ENCODE measurements at places on chromosomes 3 and 15. TPM values are rescaled to one million over a fixed set of nuclear protein-coding genes. Genes with fewer than 3 reads are reported as not detected.

- no peak overlapping the region for H3K27ac ChIP-seq
- DNase-seq = no peak
- H3K4me1 ChIP-seq = peaks cover 20% of the 10 kb centered on the region
- no peak overlapping the region for H3K4me3 ChIP-seq
- H3K27me3 ChIP-seq = no peaks in the 10 kb centered on the region
- peaks cover 16% of the 10 kb centered on the region for H3K36me3 ChIP-seq
Observed at GRCh38 chr15:81006124-81006523, 5.4 kb downstream of the TLNRD1 start.

DNA sequence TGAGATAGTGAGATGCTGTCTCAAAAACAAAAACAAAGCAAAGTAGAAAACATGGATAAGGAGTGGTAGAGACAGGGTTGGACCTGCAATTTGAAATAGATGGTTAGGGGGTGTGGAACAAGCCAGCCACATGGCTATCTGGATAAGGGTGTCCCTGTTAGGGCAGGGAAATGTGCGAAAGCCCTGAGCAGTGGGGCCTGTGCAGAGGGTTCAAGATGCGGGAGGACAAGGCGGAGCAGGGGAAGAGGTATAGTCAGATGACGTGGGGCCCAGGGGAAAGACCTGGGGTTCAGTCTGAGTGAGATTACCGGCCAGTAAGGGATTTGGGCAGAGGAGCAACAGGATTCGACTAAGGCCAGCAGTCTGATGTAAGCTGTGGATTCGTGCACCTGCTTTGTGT, 18.4 kb upstream of the NR2E3 start:
- H3K27ac ChIP-seq = no peak overlapping the region
- H3K4me3 ChIP-seq = no peak overlapping the region
- H3K36me3 ChIP-seq = no peaks in the 10 kb centered on the region
- no peak for DNase-seq
- H3K27me3 ChIP-seq = no peaks in the 10 kb centered on the region

GRCh38 chr3:115350606-115351005, 203.5 kb upstream of the ZBTB20 start:
- no peaks in the 10 kb centered on the region for H3K36me3 ChIP-seq
- H3K4me3 ChIP-seq = no peak overlapping the region
- no peak for DNase-seq

DNA sequence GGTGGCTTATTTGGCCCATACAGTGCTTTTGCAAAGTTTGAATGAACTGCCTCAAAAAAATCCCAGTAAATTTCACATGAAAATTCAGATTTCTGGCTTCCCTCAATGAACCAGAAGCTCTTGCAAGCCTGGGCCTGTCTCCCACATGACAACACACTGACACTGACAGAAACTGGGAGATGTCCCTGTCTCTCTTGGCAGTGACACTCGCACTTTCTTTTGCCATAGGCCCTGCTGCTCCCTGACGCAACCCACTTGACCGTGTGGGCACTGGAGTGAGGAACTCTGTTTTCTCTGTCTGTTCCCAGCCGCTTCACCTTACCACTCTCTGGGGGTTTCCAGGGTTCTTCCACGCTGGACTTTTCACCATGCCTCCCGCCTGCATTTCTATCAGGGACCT, 524.5 kb downstream of the SHQ1 start:
- peaks cover 6% of the 10 kb centered on the region for H3K4me1 ChIP-seq
- no peak overlapping the region for H3K27ac ChIP-seq
- H3K36me3 ChIP-seq = no peaks in the 10 kb centered on the region
- no peak for DNase-seq
- H3K27me3 ChIP-seq = no peaks in the 10 kb centered on the region
- no peak overlapping the region for H3K4me3 ChIP-seq

DNA sequence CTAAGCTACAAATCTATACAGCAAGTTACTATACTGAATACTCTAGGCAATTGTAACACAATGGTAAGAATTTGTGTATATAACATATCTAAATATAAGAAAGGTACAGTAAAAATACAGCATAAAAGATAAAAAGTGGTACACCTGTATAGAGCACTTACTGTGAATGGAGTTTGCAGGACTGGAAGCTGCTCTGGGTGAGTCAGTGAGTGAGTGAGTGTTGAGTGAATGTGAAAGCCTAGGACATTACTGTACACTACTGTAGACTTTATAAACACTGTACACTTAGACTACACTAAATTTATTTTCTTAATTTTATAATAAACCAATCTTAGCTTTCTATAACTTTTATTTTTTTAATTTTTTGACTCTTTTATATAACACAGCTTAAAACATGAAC, 123.1 kb downstream of the ZMAT3 start:
- no peak for DNase-seq
- H3K4me3 ChIP-seq = no peak overlapping the region
- H3K27ac ChIP-seq = no peak overlapping the region
- H3K27me3 ChIP-seq = no peaks in the 10 kb centered on the region
- H3K4me1 ChIP-seq = no peaks in the 10 kb centered on the region

- H3K4me3 ChIP-seq = no peak overlapping the region
- DNase-seq = no peak
- no peaks in the 10 kb centered on the region for H3K27me3 ChIP-seq
- H3K27ac ChIP-seq = no peak overlapping the region
Observed at GRCh38 chr15:75821786-75822345, 21.4 kb upstream of the UBE2Q2 start.

DNA sequence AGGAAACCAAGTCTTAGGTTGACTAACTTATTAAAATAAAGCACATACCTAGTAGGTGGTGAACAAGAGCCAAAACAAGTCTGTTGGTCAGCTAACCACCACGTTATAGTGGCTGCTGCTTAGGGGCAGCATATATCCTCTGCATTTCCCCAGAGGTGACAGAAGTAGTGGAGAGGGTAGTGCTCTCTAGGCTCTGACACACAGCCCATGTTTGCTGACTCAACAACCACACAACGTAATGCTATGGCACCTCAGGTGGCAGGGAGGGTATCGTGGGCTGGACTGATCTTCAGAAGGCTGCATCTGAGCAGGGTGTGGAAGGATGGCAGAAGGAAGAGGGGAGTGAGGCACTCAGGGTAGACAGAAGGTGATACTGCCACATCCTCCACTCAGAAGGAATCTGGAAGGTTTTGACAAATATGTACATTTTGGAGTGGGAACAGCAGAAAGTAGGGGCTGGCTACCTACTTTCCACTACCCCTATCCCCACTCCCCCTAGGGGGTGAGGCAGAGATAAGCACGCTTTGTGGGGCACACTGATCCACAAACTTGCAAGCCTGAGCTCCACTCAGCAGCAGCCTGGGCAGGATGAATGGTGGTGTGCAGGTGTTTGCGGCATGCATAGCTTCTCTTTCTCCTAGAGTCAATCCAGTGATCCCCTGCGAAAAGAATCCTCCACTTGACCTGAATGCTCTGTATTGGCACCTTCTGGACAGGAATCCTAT, 178.1 kb downstream of the RORA start:
- H3K4me1 ChIP-seq = peaks cover 8% of the 10 kb centered on the region
- H3K36me3 ChIP-seq = no peaks in the 10 kb centered on the region

GRCh38 chr3:14423963-14424362, 21.6 kb downstream of the SLC6A6 start:
- peaks cover 99% of the 10 kb centered on the region for H3K4me1 ChIP-seq
- no peak for DNase-seq
- no peaks in the 10 kb centered on the region for H3K27me3 ChIP-seq
- peaks cover under 1% of the 10 kb centered on the region for H3K36me3 ChIP-seq
- H3K27ac ChIP-seq = no peak overlapping the region
- H3K4me3 ChIP-seq = no peak overlapping the region

- no peak overlapping the region for H3K4me3 ChIP-seq
- no peaks in the 10 kb centered on the region for H3K4me1 ChIP-seq
- H3K27me3 ChIP-seq = no peaks in the 10 kb centered on the region
- H3K27ac ChIP-seq = no peak overlapping the region
Observed at GRCh38 chr15:65824941-65825544, 33.0 kb upstream of the DENND4A start.

- peaks cover 21% of the 10 kb centered on the region for H3K36me3 ChIP-seq
- peaks cover 53% of the 10 kb centered on the region for H3K4me1 ChIP-seq
- H3K4me3 ChIP-seq = no peak overlapping the region
Observed at GRCh38 chr3:4755566-4755965, 223.7 kb upstream of the BHLHE40 start.

- no peaks in the 10 kb centered on the region for H3K27me3 ChIP-seq
- H3K4me3 ChIP-seq = peak overlapping the region; percentile 51
- peaks cover 13% of the 10 kb centered on the region for H3K4me1 ChIP-seq
- no peaks in the 10 kb centered on the region for H3K36me3 ChIP-seq
- H3K27ac ChIP-seq = peak overlapping the region; percentile 80
- DNase-seq = peak; percentile 36
Observed at GRCh38 chr3:87088993-87089841, 98.3 kb upstream of the VGLL3 start.

DNA sequence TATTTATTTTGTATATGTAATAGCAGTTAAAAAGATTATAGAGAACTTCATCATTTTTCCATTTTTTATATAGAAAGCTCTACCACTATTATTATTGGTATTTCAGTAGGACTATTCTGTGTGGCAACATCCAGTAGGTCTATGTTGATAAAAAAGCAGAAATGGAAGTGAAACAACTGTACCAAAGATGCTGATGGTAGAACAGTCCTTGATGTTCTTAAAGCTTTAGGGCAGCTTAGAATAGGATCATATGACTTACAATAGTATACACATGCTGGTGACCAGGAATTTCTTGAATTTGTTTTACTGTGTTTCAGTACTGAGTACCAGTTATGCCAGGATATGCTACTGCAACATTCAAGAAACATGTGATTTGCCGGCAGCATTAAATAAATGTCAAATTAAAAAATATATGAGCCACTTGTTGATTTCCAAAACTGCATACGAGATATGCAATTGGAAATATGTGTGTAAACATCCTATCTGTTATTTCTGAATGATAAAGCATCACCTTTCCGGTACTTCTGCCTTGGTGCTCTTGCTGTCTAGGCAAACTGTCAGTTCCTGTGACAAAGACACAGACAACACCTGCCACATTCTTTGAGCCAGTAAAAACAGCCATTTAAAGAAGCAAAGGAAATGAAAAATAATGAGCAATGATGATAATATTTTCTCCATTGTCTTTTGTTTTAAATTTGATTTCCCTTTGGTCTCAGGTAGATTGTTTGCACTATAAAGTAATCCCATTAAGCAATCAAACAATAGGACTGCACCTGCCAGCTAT, 649.2 kb downstream of the ZPLD1 start:
- H3K4me1 ChIP-seq = no peaks in the 10 kb centered on the region
- H3K36me3 ChIP-seq = no peaks in the 10 kb centered on the region
- no peak for DNase-seq
- H3K27ac ChIP-seq = no peak overlapping the region

DNA sequence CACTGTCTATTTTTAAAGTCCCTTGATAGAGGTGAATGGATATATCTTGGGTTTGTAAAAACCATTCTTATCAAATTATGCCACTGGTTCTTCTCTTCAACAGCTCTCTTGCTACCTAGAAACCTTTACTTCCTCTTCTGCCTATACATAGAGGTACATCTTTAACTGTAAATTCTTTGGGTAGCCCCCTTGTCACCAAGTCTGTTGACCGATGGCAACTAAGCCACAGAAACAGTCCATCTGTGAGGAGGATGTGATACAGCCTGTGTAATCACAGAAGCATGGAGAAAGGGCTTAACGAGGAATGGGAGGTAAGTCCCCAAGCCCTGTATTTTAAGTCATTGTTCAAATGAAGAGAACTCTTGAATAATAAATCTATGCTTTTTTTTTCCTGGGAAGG, 246.5 kb upstream of the MDFIC2 start:
- no peak for DNase-seq
- H3K4me3 ChIP-seq = no peak overlapping the region
- no peaks in the 10 kb centered on the region for H3K4me1 ChIP-seq
- no peak overlapping the region for H3K27ac ChIP-seq

DNA sequence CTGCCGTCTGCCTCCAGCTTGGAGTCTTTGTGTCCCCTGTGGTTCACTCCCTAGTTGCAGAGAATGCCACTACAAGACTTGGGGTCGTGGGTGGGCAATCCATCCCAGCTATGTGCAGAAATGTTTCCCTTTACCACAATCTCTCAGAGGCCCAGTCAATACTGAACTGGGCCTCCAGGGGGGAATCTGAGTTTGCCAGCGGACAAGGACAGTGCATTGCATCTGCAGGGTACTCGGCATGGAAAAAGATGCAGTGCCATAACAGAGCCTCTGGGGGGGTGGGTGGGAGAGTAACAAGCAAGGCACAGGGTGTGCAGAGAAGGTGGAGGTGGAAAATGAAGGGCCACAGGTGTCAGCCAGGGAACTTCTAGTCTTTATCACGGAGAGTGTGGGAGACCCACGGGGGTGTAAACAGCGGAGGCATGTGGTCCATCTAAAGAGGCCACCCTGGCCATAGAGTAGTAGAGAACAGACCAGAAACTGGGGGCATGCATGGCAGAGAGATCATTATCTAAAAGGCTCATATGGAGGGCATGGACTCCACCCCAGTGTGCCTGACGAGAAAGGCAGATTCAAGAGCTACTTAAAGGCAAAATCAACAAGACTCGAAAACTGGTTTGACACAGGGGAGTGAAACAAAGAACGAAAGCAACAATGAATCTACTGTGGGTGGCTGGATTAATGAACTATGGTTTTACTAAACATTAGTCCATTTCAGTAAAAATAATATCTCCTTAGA, 182.4 kb downstream of the ANXA2 start:
- H3K27ac ChIP-seq = no peak overlapping the region
- no peaks in the 10 kb centered on the region for H3K27me3 ChIP-seq
- no peaks in the 10 kb centered on the region for H3K4me1 ChIP-seq
- no peaks in the 10 kb centered on the region for H3K36me3 ChIP-seq

- no peaks in the 10 kb centered on the region for H3K27me3 ChIP-seq
- H3K4me1 ChIP-seq = peaks cover 13% of the 10 kb centered on the region
- no peak overlapping the region for H3K4me3 ChIP-seq
- H3K36me3 ChIP-seq = no peaks in the 10 kb centered on the region
Observed at GRCh38 chr15:56892659-56893363, 25.6 kb upstream of the TCF12 start.

- no peak overlapping the region for H3K4me3 ChIP-seq
- H3K36me3 ChIP-seq = no peaks in the 10 kb centered on the region
- DNase-seq = no peak
- no peak overlapping the region for H3K27ac ChIP-seq
- H3K27me3 ChIP-seq = no peaks in the 10 kb centered on the region
- H3K4me1 ChIP-seq = no peaks in the 10 kb centered on the region
Observed at GRCh38 chr3:191761906-191762305, 300.9 kb downstream of the PYDC2 start.

- no peaks in the 10 kb centered on the region for H3K27me3 ChIP-seq
- H3K4me1 ChIP-seq = no peaks in the 10 kb centered on the region
- no peaks in the 10 kb centered on the region for H3K36me3 ChIP-seq
- no peak overlapping the region for H3K27ac ChIP-seq
- DNase-seq = no peak
- H3K4me3 ChIP-seq = no peak overlapping the region
Observed at GRCh38 chr3:98691897-98692296, 71.2 kb upstream of the ST3GAL6 start.

GRCh38 chr15:98700519-98700918, 52.2 kb downstream of the IGF1R start:
- no peaks in the 10 kb centered on the region for H3K36me3 ChIP-seq
- no peaks in the 10 kb centered on the region for H3K27me3 ChIP-seq
- H3K4me1 ChIP-seq = peaks cover 72% of the 10 kb centered on the region
- no peak overlapping the region for H3K27ac ChIP-seq
- H3K4me3 ChIP-seq = no peak overlapping the region

The NEK10 gene
- total RNA-seq = not detected

The DGKG gene
- total RNA-seq = 4.6 TPM

The P3H2 gene
- total RNA-seq = 46.1 TPM

The PYDC2 gene
- not detected for total RNA-seq

The MESP1 gene
- 0.58 TPM for total RNA-seq

The SLC26A6 gene
- 279 TPM for total RNA-seq

The ADGRG7 gene
- total RNA-seq = not detected

The MESP2 gene
- not detected for total RNA-seq

The ROBO1 gene
- total RNA-seq = 2.0 TPM
